ENCODE measurements at places on chromosomes 3 and 15. TPM values are rescaled to one million over a fixed set of nuclear protein-coding genes. Genes with fewer than 3 reads are reported as not detected.

GRCh38 chr15:94445566-94446160, 214.3 kb downstream of the MCTP2 start:
- H3K4me3 ChIP-seq, result no peak overlapping the region
- H3K27ac ChIP-seq, result no peak overlapping the region
- no peaks in the 10 kb centered on the region for H3K27me3 ChIP-seq
- H3K4me1 ChIP-seq, result no peaks in the 10 kb centered on the region
- peaks cover 20% of the 10 kb centered on the region for H3K36me3 ChIP-seq

- peak; percentile 58 for DNase-seq
- no peaks in the 10 kb centered on the region for H3K27me3 ChIP-seq
- peaks cover 33% of the 10 kb centered on the region for H3K36me3 ChIP-seq
- peak overlapping the region; percentile 92 for H3K4me3 ChIP-seq
- H3K27ac ChIP-seq, result peak overlapping the region; percentile 97
These were observed 1.0 kb downstream of the NGRN start for GRCh38 chr15:90266485-90266884.

DNA sequence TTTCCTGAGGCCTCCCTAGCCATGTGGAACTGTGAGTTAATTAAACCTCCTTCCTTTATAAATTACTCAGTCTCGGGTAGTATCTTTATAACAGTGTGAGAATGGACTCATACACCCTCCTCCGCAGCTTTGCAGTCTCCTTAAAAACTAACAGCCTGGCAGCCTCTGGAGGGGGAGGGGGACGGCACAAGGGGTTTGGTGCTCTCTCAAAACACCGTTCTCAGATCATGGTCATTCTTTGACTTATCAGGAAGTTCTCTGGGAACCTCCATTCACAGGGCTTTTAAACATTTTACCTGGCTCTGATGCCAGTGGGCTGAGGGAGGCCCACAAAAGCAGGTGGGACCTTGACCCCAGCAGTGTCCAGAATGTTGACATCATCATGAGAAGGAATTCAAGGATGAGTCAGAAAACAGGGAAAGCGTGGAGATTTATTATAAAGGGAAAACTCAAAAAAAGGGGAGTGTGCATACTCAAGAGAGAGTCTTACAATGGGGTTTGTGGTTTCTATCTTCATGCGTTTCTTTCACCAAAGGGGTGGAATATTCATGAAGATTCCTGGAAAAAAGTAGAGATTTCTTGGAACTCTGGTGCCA, 43.9 kb downstream of the ONECUT1 start:
- H3K4me3 ChIP-seq, result no peak overlapping the region
- peaks cover 22% of the 10 kb centered on the region for H3K27me3 ChIP-seq
- H3K36me3 ChIP-seq, result no peaks in the 10 kb centered on the region
- H3K4me1 ChIP-seq, result no peaks in the 10 kb centered on the region

DNA sequence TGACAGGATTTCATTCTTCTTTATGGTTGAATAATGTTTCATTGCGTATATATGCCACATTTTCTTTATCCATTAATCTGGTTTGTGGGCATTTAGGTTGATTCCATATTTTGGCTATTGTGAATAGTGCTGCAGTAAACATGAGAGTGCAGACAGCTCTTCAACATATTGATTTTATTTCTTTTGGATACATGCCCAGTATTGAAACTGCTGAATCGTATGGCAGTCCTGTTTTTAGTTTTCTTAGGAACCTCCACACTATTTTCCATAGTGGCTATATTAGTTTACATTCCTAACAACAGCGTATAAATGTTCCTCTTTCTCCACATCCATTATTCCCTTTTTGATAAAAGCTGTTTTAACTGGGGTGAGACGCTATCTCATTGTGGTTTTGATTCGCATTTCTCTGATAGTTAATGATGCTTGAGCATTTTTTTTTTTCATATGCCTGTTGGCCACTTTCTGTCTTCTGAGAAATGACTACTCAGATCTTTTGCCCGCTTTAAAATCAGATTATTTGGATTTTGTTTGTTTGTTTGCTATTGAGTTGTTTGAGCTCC, 21.7 kb downstream of the AQP9 start:
- H3K27me3 ChIP-seq, result peaks cover 13% of the 10 kb centered on the region
- no peaks in the 10 kb centered on the region for H3K36me3 ChIP-seq
- H3K4me1 ChIP-seq, result no peaks in the 10 kb centered on the region
- H3K27ac ChIP-seq, result no peak overlapping the region
- no peak for DNase-seq

GRCh38 chr15:56286213-56286612, 42.5 kb upstream of the RFX7 start:
- H3K27ac ChIP-seq, result no peak overlapping the region
- no peaks in the 10 kb centered on the region for H3K36me3 ChIP-seq
- H3K27me3 ChIP-seq, result no peaks in the 10 kb centered on the region
- DNase-seq, result no peak

- no peak overlapping the region for H3K27ac ChIP-seq
- DNase-seq, result no peak
- H3K27me3 ChIP-seq, result no peaks in the 10 kb centered on the region
- H3K4me1 ChIP-seq, result no peaks in the 10 kb centered on the region
These were observed 362.2 kb upstream of the SLCO3A1 start for GRCh38 chr15:91491101-91491950.

DNA sequence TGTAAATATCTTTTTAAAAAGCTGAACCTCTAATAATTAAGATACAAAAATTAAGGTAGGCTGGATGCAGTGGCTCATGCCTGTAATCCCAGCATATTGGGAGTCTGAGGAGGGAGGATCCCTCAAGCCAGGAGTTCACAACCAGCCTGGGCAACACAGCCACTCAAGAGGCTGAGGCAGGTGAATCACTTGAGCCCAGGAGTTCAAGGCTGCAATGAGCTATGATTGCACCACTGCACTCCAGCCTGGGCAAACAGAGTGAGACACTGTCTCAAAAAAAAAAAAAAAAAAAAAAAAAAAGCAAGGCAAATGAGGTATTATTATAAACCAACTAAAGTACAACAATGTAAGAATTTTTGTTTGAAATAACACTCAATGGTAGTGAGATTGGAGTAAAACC, 47.6 kb downstream of the EFHB start:
- no peaks in the 10 kb centered on the region for H3K4me1 ChIP-seq
- H3K4me3 ChIP-seq, result no peak overlapping the region

GOLGA8T gene
- total RNA-seq, result not detected

CHRNB4 gene
- total RNA-seq, result not detected

ALDH1A3 gene
- total RNA-seq, result not detected

FAM107A gene
- total RNA-seq, result not detected

PLA2G4B gene
- 9.9 TPM for total RNA-seq

EXD1 gene
- not detected for total RNA-seq

BTLA gene
- total RNA-seq, result 18.7 TPM

THBS1 gene
- 1.8 TPM for total RNA-seq

SHC4 gene
- 2.6 TPM for total RNA-seq

LRRC15 gene
- total RNA-seq, result not detected

Measured in activated CD4-positive, alpha-beta memory T cell treated with anti-CD3 and anti-CD28 coated beads for 36 hours (primary cell).